Right renal cortex interstitium (tissue), 3 donors: ENCODE measurements at places on chromosomes 7 and 10.

DNA sequence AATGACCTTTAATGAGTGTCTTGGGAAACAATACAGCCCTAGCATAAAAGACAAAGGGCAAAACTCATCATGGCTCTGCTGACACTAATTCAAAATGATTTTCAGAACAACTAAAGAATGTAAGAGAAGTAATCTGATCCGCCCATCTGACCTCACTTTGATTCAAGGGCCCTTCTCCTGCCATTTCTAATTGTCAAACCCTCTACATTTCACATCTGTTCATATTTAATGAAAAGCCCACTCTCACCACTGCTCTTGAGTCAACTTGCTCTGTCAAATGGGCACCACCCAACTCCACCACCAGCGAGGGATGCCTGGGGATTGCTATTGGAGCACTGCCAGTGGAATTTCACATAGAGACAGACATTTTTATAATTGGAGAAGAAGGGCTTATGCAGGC is 639.2 kb downstream of the KCNMA1 start:
- no peak for DNase-seq

GRCh38 chr10:74778436-74779094 is 47.8 kb upstream of the KAT6B start:
- DNase-seq = no peak

DNA sequence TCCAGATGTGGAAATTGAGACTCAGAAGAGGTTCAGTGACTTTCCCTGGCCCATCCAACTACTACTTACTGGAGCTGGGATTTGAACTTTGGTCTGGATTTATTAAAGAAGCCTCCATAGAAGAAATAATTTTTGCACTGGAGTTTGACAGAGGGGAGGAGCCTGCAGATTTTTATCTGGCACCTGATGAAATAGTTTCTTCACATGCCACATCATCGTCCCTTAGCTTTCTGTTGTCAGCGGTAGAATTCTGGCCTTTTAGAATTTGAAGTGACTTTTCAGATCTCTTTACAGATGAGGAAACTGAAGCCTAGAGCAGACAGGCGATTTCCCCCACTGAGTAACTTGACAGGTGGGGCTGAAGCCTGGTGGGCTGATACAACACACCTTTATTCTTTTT is 233.5 kb downstream of the LRMDA start:
- no peak for DNase-seq

DNA sequence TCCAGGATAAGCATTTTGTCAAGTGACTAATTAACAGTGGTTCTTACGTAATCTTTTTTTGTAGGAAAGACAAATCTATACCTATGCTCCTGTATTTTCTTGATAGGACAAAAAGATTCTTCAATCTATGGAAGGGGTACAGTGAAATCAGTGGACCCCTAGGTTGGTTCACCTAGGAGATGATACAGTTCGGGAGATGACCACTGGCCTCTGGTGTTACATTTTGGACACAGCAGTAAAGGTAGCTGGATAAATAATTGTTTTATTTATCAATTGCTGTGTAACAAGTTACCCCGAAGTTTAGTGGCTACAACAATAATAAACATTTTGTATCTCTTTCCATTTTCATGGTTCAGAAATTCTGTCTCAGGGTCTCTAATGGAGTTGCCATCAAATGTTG is 288.2 kb upstream of the MAGI2 start:
- no peak for DNase-seq

DNA sequence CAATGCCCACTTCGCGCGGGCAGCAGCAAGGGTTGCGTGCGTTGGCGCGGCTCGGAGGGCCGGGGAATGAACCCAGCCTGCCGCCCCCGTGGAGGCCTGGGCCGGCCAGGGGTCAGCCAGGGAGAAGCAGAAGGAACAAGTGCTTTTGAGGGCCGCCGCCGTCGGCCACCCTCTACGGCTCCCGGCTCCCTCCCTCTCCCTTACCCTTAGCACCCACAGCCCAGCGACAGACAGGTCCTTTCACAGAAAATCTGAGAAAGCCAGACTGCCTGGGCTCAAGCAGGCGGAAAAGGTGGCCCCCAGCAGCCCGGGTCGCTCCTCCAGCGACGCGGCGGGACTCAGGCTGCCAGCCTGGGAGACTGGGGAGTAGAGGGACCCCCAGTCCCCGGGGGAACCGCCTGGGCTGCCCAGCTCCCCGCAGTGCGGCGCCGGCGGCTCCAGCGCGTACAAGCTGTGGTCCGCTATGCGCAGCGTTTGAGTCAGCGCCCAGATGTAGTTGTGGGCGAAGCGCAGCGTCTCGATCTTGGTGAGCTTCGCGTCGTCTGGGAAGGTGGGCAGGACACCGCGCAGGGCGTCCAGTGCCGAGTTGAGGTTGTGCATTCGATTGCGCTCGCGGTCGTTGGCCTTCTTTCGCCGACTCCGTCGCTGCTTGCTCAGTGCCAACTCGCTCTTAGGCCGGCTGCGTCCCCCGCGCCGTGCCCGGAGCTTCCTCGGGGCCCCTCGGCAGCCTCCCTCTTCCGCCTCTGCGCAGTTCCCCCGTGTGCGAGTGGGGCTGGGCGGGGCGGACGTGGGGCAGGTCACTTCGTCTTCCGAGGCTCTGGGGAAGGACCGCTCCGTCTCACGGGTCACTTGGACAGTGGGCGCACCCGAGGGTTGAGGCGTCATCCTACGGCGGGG is 815 bp downstream of the NEUROG3 start:
- DNase-seq = no peak

GRCh38 chr10:28959850-28960501 is 282.7 kb downstream of the BAMBI start:
- no peak for DNase-seq

GRCh38 chr7:997404-998395 is 14.7 kb downstream of the CYP2W1 start:
- no peak for DNase-seq

- no peak for DNase-seq
Observed at GRCh38 chr7:75698358-75698757, 40.4 kb downstream of the HIP1 start.
